ENCODE measurements at places on chromosomes 12 and 14.

DNA sequence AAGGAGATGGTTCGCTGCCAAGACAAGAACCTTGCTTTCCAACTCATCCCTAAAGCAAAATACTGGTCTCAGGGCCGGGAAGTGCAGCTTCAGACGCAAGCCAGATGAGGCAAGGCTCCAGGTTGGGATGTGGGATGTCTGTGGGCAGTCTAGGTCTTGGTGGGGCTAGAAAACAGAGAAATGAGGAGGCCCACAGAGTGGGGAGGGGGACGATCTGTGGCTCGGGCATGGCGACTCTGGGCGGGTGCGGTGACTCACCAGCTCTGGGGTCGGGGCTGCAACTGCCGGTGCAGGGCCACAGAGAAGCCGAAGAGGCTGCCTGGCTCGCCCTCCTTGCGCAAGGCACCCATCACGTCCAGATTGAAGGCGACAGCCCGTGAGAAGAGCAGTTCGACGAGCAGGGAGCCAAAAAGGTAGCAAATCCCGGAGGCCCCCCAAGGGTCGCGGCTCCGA, 459 bp downstream of the ITGA7 start:
- no peak for DNase-seq

DNA sequence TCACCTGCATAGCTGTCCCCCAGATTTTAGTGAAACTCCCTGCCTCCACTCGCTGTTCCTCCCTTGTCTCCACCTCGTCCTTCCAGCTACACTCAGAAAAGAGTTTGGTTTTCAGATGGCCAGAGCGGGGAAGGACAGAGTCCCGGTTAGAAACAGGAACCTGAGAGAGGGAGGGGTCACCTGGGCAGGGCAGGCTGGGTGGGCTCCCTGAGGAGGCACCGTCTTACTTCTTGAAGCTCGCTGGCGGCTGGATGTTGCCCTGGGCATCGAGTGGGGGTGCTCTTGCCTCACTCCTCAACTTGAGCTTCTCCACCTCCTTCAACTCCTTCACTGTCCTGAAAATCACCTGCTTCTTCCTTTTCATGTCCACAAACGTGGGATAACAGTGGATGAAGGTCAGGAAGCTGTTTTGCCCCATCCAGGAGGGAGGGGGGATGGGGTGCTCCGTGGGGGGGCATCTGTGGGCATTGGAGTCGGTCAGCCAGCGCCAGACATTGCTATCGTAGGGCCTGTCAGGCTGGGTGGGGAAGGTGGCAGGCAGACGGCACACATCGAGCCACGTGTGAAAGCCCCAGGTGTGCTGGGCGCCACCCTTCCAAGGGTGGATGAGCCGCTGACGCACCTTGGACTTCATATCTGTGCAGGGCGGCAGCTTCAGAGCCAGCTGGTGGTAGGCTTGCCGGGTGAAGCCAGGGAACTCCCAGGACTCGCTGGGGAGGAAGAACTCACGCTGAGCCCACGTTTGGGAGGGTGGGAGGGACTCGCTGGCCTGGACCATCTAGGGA, 2.0 kb downstream of the TEX52 start:
- no peak for DNase-seq

DNA sequence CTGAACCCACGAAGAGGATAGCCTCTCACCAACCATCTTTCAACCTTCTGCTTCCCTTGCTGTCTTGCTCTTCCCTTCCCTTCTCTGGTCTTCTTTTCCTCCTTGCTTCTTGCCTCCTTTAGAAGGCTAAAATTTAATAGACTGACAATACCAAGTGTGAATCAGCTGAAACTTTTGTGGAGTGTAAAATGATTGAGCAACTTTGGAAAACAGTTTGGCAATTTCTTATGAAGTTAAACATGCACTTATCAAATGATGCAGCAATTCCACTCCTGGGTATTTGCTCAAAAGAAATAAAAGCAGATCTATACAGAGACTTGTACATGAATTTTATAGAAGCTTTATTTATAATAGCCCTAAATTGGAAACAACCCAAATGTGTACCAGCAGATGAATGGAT, 3.3 kb upstream of the KRT86 start:
- DNase-seq = no peak

DNA sequence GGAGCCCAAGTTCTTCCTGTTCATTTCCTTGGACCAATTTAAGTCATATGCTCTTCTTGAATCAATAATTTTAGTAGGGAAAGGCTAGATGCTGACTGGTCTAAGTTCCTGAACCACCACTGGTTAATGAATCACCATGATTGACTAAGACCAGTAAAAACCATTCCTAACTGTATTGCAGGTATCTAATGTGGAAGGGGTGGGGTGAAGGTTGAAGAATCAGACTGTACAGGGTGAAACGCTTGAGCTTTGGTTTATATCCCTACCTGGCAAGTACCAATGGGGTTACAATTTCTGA, 100.1 kb downstream of the DYRK2 start:
- DNase-seq = no peak

GRCh38 chr12:93733928-93734327, 56.8 kb downstream of the CRADD start:
- DNase-seq = no peak

DNA sequence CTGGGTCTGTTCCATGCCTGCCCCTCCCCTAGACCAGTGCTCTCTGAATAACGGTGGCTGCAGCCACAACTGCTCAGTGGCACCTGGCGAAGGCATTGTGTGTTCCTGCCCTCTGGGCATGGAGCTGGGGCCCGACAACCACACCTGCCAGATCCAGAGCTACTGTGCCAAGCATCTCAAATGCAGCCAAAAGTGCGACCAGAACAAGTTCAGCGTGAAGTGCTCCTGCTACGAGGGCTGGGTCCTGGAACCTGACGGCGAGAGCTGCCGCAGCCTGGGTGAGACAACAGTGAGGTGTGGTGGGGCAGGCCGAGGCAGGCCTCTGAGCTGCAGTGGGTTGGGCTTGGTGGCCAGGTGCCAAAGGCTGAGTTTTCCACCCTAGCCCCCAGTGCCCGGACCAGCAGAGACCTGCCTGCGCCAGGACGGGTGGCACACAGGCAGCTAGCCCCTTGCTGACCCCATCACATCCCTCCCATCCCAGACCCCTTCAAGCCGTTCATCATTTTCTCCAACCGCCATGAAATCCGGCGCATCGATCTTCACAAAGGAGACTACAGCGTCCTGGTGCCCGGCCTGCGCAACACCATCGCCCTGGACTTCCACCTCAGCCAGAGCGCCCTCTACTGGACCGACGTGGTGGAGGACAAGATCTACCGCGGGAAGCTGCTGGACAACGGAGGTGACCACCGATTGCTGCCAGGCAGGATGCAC, 28.2 kb upstream of the LRP1-AS start:
- DNase-seq = no peak

- DNase-seq = no peak
Observed at GRCh38 chr14:50829489-50830043, 1.4 kb downstream of the NIN start.

DNA sequence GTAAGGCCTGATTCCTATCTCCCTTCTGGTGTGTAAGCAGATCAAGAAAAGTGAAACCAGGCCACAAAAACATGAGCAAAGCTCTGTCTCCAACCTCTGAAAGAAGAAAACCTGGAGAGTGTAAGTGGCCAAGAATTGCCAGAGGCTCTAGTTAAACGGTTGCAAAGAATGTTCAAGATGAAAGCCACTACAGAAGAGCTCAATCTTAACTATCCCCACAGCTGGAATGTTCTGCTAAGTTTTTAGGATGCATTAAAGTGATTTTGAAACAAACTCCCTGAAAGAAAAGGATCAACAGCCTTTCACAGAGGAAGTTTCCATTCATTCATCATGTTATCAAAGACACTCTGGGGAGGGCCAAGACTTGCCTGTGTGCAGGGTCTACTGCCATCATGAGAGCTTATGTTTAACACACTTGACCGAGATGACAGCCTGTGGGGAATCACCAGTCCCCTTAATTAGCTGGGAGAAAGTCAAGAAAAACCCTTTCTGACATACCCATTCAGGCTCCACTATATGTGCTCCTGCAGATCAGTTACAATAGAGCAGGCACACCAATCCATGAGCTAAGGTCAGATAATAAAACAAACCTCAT, 128.0 kb upstream of the OVCH1 start:
- no peak for DNase-seq

GRCh38 chr12:55978393-55978792, 4.5 kb downstream of the RAB5B start:
- DNase-seq = no peak

DNA sequence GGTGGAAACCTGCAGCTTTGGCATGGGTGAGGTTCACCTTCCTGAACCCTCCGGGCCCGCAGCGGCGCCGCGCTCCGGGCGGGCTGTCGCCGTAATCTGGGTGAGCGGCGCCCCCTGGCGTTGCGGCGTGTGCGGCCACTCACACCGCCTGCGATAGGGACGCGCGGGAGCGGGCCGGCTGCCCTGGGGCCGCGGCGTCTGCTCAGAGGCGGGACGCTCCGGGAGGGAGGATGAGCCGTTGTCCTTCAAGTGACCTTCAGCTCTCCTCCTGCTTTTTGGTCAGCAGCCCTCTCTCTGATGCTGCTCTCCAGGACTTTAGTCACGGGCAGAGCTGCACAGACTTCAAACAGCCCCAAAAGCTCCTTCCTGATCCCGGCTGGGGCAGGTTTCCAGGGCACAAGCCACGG, 211.7 kb upstream of the FKBP4 start:
- peak; percentile 47 for DNase-seq

DNA sequence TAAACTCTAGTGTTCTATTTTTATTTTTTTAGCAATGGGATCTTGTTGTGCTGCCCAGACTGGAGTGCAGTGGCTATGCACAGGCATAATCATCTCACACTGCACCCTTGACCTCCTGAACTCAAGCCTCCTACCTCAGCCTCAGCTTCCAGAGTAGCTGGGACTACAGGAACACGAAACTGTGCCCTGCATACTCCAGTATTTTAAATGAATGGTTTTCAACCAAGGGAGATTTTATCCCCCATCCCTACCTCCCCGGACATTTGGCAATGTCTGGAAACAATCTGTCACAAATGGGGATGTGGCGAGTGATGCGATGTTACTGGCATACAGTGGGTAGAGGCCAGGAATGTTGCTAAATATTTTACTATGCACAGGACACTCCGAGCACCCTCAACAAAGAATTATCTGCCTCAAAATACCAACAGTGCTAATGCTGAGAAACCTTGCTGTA, 2.1 kb downstream of the CBX5 start:
- DNase-seq = no peak

- DNase-seq = no peak
Observed at GRCh38 chr12:107779077-107779831, 4.8 kb downstream of the ASCL4 start.

GRCh38 chr14:29463727-29464395, 463.8 kb downstream of the PRKD1 start:
- DNase-seq = no peak

- DNase-seq = no peak
Observed at GRCh38 chr14:60349663-60350365, 100.8 kb downstream of the PPM1A start.
